ENCODE measurements at places on chromosomes 5 and 9.

- DNase-seq, result no peak
These were observed 383.6 kb downstream of the GADD45G start for GRCh38 chr9:89988458-89988857.

DNA sequence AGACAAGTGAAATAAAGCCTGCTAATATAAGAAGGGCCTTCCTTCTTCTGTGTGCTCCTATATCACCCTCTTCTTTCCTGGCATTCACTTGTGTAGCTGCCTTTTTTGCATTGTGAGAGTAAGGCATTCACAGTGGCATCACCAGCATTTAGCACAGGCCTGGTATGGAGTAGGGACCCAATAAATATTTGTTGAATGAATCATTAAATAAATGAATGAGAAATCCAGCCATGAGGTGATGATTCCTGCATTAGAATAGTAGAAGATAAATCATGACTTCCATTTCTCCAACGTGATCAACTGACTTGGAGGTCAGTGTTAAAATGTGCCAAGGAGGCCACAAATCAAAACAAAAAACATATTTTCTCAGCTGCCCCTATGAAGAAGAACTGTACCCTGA is 3.9 kb downstream of the PLPPR1 start:
- no peak for DNase-seq

GRCh38 chr5:128857076-128857677 is 108.1 kb upstream of the SLC27A6 start:
- no peak for DNase-seq

GRCh38 chr9:136075881-136076678 is 19.0 kb downstream of the NACC2 start:
- DNase-seq, result no peak

GRCh38 chr5:123089914-123090660 is 1.0 kb downstream of the PRDM6 start:
- DNase-seq, result no peak

DNA sequence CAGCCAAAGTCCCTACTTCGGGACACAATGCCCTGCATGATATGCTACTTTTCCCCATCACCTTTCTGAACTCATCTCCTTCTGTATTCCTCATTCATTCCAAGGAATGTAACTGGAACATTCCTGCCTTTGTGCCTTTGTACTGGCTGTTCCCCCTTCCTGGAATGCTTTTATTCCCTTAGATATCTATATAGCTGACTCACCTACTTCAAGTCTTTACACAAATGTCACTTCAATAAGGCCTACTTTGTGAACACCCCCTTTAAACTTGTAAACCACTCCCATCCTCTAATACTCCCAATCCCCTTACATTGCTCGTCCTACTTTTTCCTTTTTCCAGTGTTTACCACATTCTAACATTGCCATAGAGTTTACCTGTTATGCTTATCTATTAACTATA is 2.4 kb downstream of the NOL6 start:
- DNase-seq, result no peak

GRCh38 chr5:135828782-135829127 is 5.7 kb upstream of the SLC25A48 start:
- DNase-seq, result no peak

- DNase-seq, result no peak
These were observed 5.9 kb downstream of the TNFSF15 start for GRCh38 chr9:114799925-114800324.

GRCh38 chr9:81474792-81475191 is 214.6 kb downstream of the TLE1 start:
- DNase-seq, result no peak

- DNase-seq, result peak; percentile 43
These were observed 48.1 kb upstream of the RIOK2 start for GRCh38 chr5:97231025-97231636.

DNA sequence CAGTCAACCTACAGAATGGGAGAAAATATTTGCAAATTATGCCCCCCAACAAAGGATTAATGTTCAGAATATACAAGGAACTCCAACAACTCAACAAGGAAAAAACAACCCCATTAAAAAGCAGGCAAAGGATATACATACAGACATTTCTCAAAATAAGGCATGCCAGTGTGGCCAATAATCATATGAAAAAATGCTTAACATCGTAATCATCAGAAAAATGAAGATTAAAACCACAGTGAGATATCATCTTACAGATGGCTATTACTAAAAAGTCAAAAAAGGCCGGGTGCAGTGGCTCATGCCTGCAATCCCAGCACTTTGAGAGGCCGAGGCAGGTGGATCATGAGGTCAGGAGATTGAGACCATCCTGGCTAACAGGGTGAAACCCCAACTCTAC is 103.2 kb downstream of the KLHL3 start:
- DNase-seq, result no peak

DNA sequence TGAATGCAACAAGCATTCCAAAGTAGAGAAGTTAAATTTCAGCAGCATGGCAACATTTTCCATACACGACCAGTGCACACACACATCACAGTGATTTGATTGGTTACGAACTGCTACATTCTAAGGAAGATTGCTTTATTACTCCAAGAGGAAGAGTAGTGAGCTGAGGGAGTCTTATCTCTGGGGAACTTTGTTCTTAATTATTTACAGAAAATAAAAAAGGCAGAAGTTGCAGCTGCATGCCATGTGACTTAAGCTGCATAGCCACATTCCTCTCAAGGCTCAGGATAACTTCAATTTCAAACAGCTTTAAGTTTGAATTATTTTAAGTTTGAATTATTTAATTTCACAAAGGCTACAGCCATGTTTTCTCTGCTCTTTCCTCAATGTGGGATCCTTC is 71.6 kb upstream of the HSPB3 start:
- DNase-seq, result no peak

DNA sequence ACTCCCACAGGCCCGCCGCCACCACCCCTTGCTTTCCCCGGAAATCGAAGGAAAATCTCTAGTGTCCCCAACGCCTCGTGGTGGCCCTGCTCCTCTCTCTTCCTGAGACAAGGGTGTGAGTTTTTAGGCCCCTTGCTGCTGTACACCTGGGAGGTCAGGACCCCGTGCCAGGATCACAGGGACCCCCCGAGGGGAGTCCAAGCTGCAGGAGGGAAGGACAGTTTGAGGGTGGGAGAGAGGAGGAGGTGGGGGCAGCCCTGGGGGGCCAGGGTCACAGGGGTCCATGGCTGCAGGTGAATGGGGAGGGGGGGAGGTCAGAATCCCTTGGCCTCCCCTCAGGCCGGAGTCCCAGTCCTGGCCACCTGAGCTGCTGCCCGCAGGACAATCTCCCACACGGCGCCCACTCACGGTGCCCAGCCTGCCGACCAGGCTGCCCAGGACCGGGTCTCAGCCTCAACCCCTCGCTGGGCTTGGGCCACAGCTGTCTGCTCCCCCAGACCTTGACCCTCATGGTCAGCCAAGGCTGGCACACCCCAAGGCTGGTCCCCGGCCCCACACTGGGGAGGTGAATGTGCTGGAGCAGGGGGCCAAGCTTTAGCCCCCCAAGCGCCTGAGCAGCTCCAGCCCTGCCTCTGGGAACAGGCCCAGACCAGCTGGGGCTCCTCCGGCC is 19.9 kb downstream of the TPPP start:
- DNase-seq, result no peak

DNA sequence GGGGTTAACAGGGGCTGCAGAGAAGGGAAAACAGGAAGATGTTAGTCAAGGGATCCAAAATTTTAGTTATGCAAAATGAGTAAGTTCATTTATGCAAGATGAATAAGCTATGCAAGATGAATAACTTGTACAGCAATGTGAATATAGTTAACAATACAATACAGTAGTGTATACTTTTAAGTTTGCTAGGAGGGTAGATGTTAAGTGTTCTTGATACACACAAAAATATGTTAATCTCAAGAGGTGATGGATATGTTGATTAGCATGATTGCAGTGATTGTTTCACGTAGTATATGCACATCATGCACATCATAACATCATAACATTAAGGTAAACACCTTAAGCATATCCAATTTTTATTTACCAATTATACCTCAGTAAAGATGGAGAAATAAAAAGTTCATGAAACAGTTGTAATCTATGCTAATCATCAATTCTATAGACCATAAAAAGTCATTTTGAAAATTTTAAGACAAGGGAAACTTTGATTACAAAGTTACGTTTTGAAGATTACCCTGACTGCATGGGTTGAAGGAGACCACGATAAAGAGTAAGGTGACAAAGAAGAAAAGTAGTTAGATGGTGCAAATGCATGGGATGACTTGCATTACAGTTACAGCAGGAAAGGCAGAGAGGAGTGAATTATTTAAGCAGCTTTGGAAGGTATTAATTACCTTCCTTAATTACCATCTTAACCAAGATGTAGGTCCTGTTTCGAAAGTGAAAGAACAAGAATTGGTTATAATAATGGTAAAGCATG is 31.4 kb downstream of the FAM174A start:
- no peak for DNase-seq

- DNase-seq, result no peak
These were observed 110.7 kb downstream of the RXRA start for GRCh38 chr9:134436911-134437310.

- no peak for DNase-seq
These were observed 211.2 kb downstream of the NXNL2 start for GRCh38 chr9:88746029-88746742.

- DNase-seq, result no peak
These were observed 25.7 kb downstream of the PCDHGC5 start for GRCh38 chr5:141514330-141515133.

- no peak for DNase-seq
These were observed 56.7 kb upstream of the TAF11L2 start for GRCh38 chr5:17441351-17441750.

DNA sequence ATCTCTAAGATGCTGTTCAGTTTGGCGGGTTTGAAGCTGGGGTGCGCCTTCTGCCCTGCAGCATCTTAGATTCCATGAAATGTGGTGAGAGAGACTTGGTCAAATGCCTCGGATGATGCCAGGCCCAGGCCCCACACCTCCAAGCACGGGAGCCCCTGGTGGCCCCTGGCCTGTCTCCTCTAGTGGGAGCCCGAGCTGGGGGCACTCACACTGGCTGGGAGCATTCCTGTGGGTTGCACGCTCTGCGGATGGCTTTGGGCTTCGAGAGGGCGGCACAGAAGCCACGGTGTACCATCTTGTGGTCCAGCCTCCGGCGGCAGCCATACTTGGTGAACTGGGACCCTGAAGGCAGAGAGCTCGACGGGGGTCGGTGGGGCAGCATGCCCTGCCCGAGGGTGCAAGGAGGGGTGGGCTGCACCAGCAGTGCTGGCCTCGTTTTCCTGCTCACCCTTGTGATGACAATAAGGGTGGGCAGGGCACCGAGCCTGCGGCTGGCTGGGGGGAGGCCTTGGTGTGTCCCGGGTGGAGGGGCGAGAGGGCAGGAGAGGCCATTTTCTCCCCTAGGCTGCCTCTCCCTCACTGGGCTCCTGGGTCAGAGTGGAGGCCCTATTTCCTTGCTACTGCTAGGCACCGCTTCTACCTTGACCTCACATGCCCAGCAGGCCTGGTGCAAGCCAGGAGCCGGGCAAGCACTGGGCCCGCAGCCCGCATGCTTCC is 65.8 kb downstream of the ZNF354C start:
- no peak for DNase-seq

- DNase-seq, result no peak
These were observed 244.4 kb upstream of the TUT7 start for GRCh38 chr9:86598411-86599239.

- no peak for DNase-seq
These were observed 379 bp upstream of the TICAM2 start for GRCh38 chr5:115602591-115603125.

DNA sequence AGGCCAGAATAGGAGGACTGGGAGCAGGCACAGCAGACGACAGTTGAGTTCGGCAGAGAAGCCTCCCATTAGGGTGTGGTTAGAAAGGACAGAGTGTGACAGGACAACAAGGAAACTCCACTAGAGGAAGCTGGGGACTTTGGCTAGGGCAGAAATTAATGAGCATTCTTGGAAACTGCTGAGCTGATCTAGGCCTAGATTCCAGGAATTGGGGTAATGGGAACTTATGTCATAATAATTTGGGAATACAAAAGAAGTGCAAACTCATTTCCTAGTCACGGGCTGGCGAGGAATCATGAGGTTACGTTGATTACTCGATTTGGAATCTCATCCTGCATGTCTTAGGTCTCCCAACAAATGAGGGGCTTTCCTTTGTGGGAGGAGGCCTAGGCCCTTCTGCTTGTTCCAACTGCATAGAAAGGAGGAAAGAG is 144.6 kb upstream of the RPS23 start:
- DNase-seq, result no peak

GRCh38 chr5:136235321-136235720 is 42.4 kb upstream of the SMIM32 start:
- DNase-seq, result no peak

DNA sequence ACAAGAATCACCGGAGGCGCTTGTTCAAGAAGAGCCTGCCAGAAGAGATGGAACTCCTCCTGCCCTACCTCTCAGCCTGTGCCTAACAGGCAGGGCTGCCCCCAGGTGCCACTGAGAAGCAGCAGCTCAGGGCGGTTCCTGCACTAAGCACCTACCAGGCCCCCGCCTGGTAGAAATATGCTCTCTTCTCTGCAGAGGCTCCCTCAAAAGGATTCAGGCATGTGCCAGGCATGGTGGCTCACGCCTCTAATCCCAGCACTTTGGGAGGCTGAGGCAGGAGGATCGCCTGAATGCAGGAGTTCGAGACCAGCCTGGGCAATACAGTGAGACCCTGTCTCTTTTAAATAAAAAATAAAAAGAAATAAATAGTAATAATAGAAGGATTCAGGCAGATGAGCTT is 6.0 kb downstream of the VDAC1 start:
- DNase-seq, result no peak

- DNase-seq, result no peak
These were observed 102.7 kb upstream of the CD180 start for GRCh38 chr5:67299231-67299735.

- no peak for DNase-seq
These were observed 188.4 kb downstream of the RGS3 start for GRCh38 chr9:113651896-113652295.
